Activated CD8-positive, alpha-beta T cell treated with anti-CD3 and anti-CD28 coated beads, Interleukin-2, amount 10 ng/mL, durations not matched to agents 7 days and 5 days (primary cell): ENCODE measurements at places on chromosomes 3 and 15. TPM values are rescaled to one million over a fixed set of nuclear protein-coding genes. Genes with fewer than 3 reads are reported as not detected.

DNA sequence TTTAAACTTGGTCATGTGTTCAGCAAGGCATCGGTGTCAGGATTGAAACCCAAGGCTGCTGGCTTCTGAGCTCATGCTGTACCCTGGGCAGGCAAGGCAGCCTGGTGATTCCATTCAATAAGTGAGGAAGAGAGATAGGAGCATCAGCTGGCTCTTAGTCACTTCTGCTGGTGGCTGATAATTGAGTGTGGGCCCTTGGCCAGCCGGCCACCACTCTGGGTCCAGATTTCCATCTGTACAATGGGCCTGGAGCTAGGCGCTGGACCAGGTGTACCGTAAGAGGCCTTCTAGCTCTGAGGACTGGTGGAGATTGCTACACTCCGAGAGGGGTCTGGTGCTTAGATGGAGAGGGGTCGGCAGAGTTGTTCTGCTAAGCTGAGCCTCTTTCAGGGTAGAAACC lies 4.3 kb downstream of the CD276 start:
- no peak for DNase-seq

DNA sequence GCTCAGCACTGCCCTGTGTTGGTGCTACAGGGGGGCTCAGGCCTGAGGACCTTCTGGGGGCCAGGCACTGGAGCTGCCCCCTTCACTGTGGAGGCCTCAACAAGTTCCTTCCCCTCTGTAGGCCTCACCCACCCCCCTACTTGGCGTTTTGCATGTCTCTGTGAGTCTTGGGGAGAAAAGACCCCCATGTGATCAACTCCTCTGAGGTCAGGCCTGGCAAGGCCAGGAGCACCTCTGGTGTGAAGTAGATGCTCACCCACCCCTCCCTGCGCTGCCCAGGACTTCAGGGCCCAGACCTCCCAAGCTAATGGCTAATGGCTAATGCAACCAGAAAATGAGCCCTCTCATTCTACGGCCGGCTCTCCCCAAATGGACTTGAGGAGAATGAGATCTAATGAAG lies 34.2 kb upstream of the CHRNB4 start:
- no peak for DNase-seq

- no peak for DNase-seq
Measured at GRCh38 chr3:71310359-71310979, 273.1 kb downstream of the FOXP1 start.

- DNase-seq: no peak
Measured at GRCh38 chr3:65888980-65889706, 149.6 kb downstream of the MAGI1 start.

DNA sequence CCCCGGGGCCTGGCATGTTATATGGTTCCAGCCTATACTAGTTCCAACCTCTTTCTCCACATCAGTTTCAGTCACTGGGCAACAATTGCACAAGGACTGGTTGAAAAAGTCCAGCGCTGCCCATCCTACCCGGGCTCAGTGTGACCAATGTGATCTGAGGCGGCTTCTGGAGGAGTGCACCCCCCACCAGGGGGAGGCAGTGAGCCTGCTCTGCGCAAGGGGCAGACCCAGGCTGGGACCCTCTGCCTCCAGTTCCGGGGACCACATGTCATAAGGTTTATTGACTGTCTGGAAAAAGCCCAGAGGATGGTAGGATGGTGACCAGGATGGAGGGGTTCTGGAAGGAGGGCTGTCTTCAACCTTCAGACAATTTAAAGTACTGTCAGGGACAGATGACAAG lies 25.6 kb upstream of the NR2E3 start:
- no peak for DNase-seq

DNA sequence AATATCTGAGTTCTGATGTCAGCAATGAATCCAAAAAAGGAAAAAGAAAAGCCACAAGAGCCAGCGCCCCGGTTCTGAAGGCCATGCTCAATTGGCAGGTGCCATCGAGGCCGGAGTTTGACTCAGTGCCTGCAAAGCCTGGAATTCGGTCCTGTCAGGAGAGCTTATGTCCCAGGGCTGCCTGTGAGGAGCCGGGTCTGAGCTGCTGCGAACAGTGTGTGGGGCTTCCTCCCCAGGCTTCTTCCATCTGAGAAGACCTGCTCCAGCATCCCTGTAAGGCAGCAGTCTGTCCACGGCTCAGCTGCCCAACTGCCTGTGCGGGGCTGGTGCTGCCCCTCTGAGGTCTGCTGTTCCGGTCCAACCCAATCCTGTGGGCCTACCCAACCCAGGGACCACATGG lies 46.1 kb downstream of the ROPN1B start:
- no peak for DNase-seq

DNA sequence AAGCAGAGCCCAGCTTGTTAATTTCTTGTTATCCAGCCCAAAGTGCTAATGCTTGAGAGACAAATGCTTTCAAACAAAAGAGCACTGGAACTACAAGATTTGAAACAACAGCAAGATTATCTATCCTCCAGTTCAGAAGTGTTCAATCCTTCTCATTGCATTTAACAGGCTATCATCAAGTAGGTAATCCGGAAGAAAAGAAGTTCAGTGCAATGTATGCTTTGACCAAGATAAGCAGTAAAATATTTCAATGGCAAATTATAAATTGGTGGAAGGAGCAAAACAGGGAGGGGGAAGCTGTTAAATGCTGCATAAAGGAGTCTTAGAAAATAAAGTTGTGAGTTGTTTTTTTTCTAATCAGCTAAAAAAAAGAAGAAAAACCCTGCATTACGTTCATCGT lies 8.8 kb downstream of the LRIG1 start:
- no peak for DNase-seq

DNA sequence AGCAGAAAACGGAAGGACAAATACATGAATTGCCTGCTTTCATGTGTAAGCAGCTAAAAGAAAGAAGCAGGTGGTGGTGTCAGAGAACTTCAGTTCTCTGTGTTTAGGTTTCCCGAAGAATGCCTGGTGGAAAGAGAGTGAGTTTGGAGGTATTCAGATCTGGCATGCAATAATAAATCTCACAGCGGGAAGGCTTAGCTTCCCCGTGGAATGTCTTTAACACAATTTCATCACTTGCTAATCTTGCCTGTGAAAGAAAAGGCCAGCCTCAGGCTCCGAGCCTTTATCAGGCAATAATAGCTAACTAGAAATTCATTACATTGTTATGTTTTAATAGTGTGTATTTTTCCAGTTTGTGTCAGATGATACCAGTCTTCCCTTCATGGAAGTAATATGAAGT lies 220.3 kb downstream of the PDZRN3 start:
- no peak for DNase-seq

- DNase-seq: no peak
Measured at GRCh38 chr15:36881516-36881915, 218.8 kb downstream of the MEIS2 start.

DNA sequence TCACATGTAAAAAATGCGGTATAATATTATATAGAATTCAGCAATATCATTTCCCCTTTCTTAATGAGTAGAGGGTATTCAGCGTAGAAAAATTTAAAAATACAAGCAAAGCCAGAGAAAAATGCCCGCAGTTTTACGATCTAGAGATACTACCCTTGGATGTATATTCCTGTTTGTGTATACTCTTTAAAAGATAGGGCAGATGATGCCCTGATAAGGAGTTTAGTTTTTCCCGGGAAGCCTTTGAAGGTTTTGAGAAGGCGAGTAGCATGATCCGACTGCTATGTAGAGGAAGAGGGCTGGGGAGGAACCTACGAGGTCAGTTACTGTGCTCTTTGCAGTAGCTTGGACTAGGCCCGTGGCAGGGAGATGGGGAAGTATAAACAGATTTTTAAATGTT lies 1.2 kb downstream of the YEATS2 start:
- no peak for DNase-seq

- DNase-seq: no peak
Measured at GRCh38 chr3:102398666-102399065, 36.1 kb upstream of the ZPLD1 start.

DNA sequence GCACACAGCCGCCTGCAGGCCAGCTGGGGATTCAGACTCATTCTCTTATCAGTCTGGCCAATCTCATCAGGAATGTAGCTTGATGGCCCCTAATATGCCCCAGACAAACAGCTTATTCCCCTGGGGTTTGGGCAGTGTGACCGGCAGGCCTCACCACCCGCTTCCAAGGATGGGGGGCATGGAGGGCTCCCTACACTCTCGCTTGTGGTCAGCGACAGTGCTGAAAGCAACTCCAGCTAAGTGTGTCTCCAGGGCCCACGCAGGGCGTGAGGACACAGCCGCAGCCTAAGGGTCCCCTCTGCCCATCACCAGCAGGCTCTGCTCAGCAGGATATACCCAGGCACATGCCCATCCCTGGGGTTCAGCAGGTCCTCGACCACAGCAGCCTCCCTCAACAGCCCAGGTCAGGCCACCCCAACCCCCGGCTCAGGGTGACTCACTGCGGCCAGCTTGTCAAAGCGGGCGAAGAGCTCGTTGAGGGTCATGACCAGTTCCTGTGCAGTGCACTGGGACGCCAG lies 116.7 kb downstream of the ADCY5 start:
- DNase-seq: no peak

DNA sequence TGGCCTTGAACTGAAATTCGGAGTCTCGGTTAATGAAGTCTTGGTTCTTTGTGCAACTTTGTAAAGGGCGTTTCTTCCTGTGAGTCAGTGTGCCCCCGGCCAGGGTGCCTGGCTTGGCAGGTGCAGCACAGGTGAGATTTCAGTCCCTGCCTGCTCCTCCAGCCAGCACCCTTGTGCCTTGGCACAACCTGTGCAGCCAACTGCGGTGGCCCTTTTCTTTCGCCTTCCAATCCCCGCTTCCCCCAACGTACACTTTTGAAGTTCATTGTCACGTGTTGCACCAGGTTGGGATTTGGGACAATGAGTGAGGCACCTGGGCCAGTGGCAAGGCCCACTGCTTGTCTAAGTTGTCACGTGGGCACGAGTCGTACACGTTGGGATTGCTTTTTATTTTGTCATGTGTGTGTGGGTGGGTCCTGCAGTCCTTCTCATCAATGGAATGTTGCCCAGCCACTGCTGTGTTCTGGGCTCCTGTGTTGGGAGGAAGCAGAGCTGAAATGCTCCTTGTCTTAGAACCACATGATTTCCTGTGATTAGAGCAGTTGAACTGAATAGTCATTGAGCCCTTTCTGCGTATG lies 242.9 kb upstream of the BHLHE40 start:
- no peak for DNase-seq

- DNase-seq: no peak
Measured at GRCh38 chr3:156633335-156633734, 41.1 kb upstream of the TIPARP start.

- DNase-seq: no peak
Measured at GRCh38 chr3:152379415-152380042, 110.8 kb downstream of the MBNL1 start.

DNA sequence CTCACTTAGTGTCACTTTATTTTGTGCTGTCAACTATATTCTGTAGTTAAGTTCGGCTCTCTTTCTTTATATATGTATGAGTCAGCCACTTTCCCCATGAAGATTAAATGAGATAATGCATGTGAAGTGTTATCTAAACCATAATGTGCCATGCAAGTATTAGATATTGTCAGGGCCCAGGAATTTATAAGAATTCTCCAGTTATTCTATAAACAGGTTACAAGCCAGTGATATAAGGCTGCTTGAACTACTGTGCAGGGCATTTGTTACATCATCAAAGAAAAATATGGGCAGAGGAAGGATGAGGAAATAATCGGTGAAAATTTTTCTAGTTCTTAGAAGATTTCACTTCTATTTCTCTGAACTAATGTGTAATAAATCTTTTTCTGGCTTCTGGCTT lies 1049.0 kb upstream of the NR2F2 start:
- DNase-seq: no peak

- peak; percentile 52 for DNase-seq
Measured at GRCh38 chr3:129315223-129315997, 36.7 kb downstream of the HMCES start.

DNA sequence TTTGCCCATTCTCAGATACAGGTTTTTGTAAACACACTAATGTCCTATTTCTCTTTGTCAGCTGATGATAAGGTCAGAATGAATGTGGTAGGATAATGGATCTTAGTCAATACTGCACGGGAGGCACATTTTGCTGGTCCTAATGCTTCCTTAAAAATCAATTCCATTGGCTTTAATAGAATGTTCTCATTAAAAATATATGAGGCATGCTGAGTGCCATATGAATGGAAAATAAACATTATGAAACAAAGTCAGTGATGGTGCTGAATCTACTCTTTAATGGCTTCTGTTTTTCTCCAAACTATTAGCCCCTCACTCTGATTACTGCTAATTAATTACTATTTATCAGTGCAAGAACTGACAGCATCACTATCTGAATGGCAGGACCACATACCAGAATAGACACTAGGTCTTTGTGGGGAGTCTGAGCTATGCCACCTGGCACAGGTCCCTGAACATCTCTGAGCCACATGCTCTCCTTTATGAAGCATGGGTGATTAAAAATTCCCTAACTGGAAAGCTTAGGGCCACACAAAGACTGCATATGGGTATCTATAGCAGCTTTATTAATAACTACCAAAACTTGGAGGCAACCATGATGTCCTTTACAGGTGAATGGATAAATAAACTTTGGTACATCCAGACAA lies 278.9 kb downstream of the MEX3B start:
- DNase-seq: no peak

The CCDC54 gene
- total RNA-seq: not detected

The GNAT1 gene
- not detected for total RNA-seq

The C3orf20 gene
- total RNA-seq: 0.11 TPM

The TMEM212 gene
- not detected for total RNA-seq

The CHRFAM7A gene
- 2.3 TPM for total RNA-seq

The ZMYND10 gene
- 5.1 TPM for total RNA-seq

The TMEM207 gene
- total RNA-seq: not detected

The NEK10 gene
- 0.81 TPM for total RNA-seq

The CTDSPL gene
- 0.90 TPM for total RNA-seq
